Left ventricle myocardium inferior (tissue), 1 donor: ENCODE measurements at places on chromosomes 4 and X. TPM values are rescaled to one million over a fixed set of nuclear protein-coding genes. Genes with fewer than 3 reads are reported as not detected.

IL13RA1 gene
- total RNA-seq = 14.8 TPM

TRPC5OS gene
- total RNA-seq = not detected

LPAR4 gene
- 0.36 TPM for total RNA-seq

PDE5A gene
- total RNA-seq = 8.2 TPM

EXOSC9 gene
- 10.4 TPM for total RNA-seq

TKTL2 gene
- not detected for total RNA-seq

CTAG1B gene
- total RNA-seq = not detected

NRK gene
- total RNA-seq = 2.7 TPM

HPGD gene
- total RNA-seq = 1.4 TPM

NAA11 gene
- total RNA-seq = not detected
